PC-9 (cell line): ENCODE measurements at places on chromosomes 2 and 18. TPM values are rescaled to one million over a fixed set of nuclear protein-coding genes. Genes with fewer than 3 reads are reported as not detected.
A peak's percentile ranks its signal among the peaks of the same experiment; 100 is the strongest.

GRCh38 chr2:151264157-151264825 lies 2.6 kb upstream of the RBM43 start:
- H3K4me1 ChIP-seq = peaks cover 8% of the 10 kb centered on the region
- no peaks in the 10 kb centered on the region for H3K27me3 ChIP-seq
- H3K27ac ChIP-seq = no peak overlapping the region
- H3K36me3 ChIP-seq = no peaks in the 10 kb centered on the region
- DNase-seq = no peak

ADD2 gene
- 3.5 and 3.8 TPM in 2 replicates for total RNA-seq

DNA sequence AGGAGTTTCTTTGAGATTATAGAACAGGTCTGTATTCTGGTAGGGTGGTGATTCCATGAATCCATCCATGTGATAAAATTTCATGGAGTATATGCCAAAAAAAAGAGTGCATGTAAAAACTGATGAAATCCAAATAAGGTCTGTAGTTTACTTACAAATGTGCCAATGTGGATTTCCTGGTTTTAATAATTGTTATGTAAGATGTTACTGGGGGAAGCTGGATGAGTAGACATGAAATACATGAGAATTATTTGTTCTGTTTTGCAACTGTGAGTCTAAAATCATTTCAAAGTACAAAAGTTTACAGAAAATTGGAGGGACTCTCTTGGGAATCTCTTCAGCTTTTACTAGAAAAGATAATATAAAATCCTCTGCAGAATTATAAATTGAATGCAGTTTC lies 23.7 kb upstream of the TMEM214 start:
- H3K27ac ChIP-seq = peak overlapping the region; percentile 97; the same call in 1 of the 2 replicates
- DNase-seq = no peak
- H3K27me3 ChIP-seq = no peaks in the 10 kb centered on the region
- peaks cover 43% of the 10 kb centered on the region for H3K4me1 ChIP-seq
- no peaks in the 10 kb centered on the region for H3K36me3 ChIP-seq

DNA sequence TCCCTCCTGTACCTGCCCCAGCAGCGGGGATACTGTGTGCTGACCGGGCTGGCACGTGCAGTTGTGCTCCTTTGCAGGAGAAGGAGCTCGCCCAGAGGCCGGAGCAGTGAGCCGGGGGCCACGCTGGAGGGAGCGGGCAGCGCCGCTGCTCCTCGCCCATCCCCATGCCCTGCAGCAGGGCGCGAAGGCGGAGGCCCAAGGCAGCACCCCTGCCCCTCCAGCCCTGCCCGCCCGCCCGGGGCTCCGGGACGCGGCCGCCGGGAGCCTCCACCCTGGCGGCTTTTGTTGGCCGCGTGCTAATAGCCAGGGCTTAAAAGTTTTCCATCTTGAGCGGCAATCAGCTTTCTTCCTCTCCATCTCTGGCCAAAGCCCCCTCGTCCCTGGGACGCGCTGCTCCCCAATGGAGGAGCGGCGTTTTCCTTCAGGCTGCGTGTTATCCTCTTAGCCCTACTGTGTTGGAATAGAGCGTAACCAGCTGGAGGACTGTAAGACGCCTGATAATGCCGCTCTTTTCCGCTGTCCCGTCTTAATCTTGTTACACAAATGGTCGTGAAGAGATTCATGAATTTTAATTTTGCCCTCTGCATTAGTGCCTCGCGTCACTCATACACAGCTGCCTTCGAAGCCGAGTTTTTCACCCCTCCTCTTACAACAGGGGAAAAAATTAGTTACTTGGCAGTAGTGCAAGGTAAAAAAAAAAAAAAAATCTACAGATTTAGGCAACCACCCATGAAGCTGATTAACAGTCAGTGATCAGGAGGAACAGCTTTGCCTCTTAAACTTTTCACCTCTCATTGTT lies 172.9 kb upstream of the SIX3 start:
- H3K27ac ChIP-seq = no peak overlapping the region
- no peak for DNase-seq
- no peak overlapping the region for H3K4me3 ChIP-seq
- H3K4me1 ChIP-seq = no peaks in the 10 kb centered on the region

DNA sequence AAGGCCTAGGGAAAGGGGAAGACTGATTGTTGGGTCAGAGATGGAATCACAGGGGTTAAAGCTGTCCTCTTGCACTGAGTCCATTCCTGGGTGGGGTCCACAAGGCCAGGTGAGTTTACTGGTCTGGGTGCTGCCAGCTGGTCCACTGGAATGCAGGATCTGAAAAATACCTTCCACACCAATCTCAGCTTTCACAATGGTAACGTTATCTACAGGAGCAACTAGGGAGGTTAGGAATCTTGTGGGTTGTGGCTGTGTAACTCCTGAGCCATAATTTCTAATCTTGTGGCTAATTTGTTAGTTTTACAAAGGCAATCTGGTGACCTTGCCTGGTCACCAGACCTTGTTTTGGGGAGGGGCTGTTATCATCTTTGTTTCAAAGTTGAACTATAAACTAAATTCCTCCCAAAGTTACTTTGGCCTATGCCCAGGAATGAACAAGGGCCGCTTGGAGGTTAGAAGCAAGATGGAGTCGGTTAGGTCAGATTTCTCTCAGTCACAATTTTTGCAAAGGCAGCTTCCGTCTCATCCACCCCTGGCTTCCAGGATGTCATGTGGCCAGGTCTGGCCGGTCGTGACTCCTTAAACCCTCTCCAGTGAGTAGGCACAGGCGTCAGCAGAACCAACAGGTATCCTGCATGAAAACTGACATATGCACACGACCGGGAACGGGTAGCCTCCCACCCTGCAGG lies 123.3 kb upstream of the SH3BP4 start:
- no peak overlapping the region for H3K4me3 ChIP-seq
- peaks cover 55% of the 10 kb centered on the region for H3K4me1 ChIP-seq
- H3K27ac ChIP-seq = peak overlapping the region; percentile 36
- no peaks in the 10 kb centered on the region for H3K36me3 ChIP-seq

GRCh38 chr2:15588329-15588919 lies 3.2 kb upstream of the DDX1 start:
- H3K27me3 ChIP-seq = no peaks in the 10 kb centered on the region
- peaks cover 15% of the 10 kb centered on the region for H3K4me1 ChIP-seq
- no peak overlapping the region for H3K4me3 ChIP-seq
- no peak overlapping the region for H3K27ac ChIP-seq
- DNase-seq = no peak

DNA sequence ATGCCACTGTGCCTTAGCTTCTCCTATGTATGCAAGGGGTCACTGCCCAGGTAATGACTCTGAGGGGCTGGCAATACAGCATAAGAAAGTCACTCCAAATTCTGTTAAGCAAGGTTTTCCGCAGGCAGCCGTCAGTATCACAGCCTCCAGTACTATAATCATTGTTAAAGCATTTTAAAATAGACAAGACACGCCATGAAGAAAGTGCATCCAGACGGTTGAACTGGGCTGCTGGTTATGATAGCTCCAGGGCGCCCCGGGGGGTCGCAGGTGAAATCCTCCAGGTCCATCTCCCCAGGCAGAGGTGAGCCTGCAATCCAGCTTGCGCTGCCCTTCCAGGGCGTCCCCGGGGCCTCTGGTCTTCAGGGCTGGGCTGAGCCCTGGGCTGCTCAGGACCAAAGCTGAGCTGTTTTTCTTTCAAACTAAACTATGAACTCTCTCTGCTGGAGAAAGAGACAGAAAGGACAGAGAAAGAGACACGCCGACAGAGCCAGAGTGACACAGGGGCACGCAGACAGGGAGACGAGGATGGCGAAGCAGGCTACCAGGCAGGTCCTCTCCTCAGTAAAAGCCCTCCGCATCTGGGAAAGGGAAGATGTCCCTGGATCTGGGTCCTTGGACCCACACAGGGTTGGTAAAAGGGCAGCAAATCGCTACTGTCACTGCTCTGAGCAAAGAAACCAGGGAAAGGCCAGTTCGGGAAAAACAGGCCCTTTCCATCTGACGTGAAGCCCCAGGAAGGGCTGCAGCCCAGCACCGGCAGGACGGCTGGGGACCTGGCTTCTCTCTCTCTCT lies 2.1 kb upstream of the TWIST2 start:
- peaks cover 45% of the 10 kb centered on the region for H3K27me3 ChIP-seq
- no peaks in the 10 kb centered on the region for H3K4me1 ChIP-seq
- no peak overlapping the region for H3K27ac ChIP-seq
- H3K36me3 ChIP-seq = no peaks in the 10 kb centered on the region

- peaks cover 17% of the 10 kb centered on the region for H3K4me1 ChIP-seq
- H3K4me3 ChIP-seq = no peak overlapping the region
- H3K36me3 ChIP-seq = no peaks in the 10 kb centered on the region
- H3K27me3 ChIP-seq = no peaks in the 10 kb centered on the region
- DNase-seq = no peak
Observed at GRCh38 chr2:25315316-25315680, 26.4 kb downstream of the DNMT3A start.

GRCh38 chr2:44692821-44693220 lies 248.7 kb upstream of the SIX3 start:
- H3K27ac ChIP-seq = no peak overlapping the region
- no peaks in the 10 kb centered on the region for H3K27me3 ChIP-seq
- DNase-seq = no peak

DNA sequence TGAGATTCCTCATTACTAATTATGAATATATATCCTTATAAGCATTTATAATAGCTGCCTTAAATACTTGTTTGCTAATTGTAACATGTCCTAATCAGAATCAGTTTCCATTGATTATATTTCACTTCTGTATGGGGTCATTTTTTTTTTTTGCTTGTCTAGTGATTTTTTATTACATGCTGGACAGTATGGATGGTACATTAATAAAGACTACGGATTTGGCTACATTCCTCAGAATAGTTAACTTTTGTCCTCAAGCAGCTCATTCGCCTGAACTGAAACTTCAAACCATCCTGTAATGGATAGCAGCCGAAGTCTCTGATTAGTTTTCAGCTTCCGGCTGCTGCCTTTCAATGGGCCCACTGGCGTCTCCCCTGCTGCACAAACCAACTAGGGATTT lies 11.7 kb downstream of the TGIF1 start:
- no peak overlapping the region for H3K4me3 ChIP-seq
- peaks cover 35% of the 10 kb centered on the region for H3K36me3 ChIP-seq
- H3K27me3 ChIP-seq = no peaks in the 10 kb centered on the region
- no peak for DNase-seq
- peak overlapping the region; percentile 39; the same call in 1 of the 2 replicates for H3K27ac ChIP-seq
